Endodermal cell (in vitro differentiated cells): ENCODE measurements at places on chromosomes 5 and 9.

DNA sequence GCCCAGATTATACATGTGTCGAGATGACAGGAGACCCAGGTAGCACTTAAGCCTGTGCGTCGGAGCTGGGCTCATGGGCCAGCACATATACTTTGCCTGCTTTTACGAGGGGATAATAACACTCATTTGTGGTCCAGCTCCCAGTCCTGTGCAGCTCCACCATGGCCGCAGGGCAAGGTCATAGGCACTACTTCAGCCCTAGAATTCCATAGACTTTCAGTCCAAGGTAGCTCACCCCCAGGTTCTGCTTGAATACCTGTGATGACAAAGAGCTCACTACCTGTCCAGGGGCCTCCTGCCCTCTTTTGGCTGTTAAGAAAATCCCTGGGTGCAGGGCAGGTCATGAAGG is 1.7 kb downstream of the CORO2A start:
- DNase-seq, result no peak
- H3K4me3 ChIP-seq, result no peak overlapping the region
- H3K27ac ChIP-seq, result no peak overlapping the region
- H3K36me3 ChIP-seq, result no peaks in the 10 kb centered on the region
- no peaks in the 10 kb centered on the region for H3K27me3 ChIP-seq

GRCh38 chr9:101201630-101202029 is 173.1 kb downstream of the PLPPR1 start:
- no peaks in the 10 kb centered on the region for H3K4me1 ChIP-seq
- H3K27me3 ChIP-seq, result peaks cover 89% of the 10 kb centered on the region
- no peak overlapping the region for H3K4me3 ChIP-seq
- no peaks in the 10 kb centered on the region for H3K36me3 ChIP-seq
- no peak overlapping the region for H3K27ac ChIP-seq

DNA sequence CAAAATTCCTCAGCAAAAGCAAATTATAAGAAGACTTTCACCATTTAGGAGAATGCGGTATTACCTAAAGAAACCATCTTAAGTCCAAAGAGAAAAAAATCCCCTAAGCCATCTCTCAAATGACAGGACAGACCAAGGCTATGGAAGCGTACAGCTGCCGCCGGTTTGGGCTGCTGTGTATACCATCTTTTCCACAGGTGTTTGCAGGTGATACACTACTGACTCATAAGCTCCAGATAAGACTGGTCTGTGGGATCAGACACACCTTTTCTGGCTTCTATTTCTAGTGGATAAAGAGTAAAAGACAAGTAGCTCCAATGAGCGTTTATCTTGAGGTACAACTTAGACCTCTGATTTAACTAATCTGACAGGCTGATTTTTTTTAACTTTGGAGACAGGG is 7.7 kb downstream of the CDKN2AIPNL start:
- no peaks in the 10 kb centered on the region for H3K4me1 ChIP-seq
- no peak for DNase-seq
- H3K36me3 ChIP-seq, result peaks cover 24% of the 10 kb centered on the region
- no peaks in the 10 kb centered on the region for H3K27me3 ChIP-seq
- no peak overlapping the region for H3K4me3 ChIP-seq

DNA sequence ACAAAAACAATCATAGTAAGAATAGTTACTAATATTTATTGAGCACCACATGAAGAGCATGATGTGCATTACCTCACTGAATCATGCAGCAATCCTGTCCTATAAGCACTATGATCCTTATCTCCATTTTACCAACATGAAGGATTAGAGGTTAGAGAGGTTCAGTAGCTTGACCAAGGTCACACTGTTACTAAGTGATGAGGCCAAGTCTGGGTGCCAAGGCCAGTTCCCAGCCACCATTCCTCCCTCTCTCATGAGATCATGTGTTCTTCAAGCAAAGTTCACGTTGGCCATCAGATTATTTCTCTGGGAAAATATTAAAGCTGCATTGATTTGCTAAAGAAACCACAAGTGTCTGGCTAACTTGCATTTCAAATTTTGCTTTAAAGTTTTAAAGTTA is 31.0 kb downstream of the PDE8B start:
- no peak overlapping the region for H3K4me3 ChIP-seq
- DNase-seq, result no peak
- H3K4me1 ChIP-seq, result no peaks in the 10 kb centered on the region
- no peak overlapping the region for H3K27ac ChIP-seq

DNA sequence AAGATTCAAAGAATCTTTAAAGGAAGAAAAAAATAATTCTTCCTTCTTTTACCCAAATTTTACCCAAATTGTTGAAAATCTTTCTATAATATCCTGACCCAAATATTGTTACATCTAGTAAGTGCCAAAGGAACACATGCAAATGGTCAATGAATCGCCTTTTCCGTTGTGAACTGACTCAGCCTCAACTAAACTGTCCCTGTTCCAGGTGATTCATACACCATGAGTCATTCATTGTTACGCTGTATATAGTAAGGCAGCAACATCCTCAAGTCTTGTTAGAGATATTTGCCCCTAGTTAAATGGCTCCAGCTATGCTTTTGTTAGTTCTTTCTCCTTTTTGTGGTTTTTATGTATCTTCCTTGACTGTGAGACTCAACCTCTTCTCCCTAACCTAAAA is 9.7 kb downstream of the PTGER4 start:
- H3K27ac ChIP-seq, result no peak overlapping the region
- no peak overlapping the region for H3K4me3 ChIP-seq
- no peaks in the 10 kb centered on the region for H3K36me3 ChIP-seq
- H3K4me1 ChIP-seq, result no peaks in the 10 kb centered on the region
- H3K27me3 ChIP-seq, result no peaks in the 10 kb centered on the region

DNA sequence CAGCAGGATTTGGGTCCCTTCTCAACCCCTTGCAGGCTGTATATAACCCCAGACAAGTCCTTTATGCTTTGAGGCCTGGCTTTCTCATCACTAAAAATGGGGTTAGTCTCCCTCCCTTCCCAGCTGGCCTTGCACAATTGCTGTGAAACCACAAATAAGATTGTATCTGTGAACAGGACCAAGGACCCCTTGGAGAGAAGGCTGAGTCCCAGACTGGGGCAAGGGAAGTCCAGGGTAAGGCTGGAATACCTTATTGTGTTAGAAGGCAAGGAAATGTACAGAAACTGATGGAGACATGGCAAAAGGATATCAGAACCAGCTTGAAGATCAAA is 11.4 kb downstream of the MACROH2A1 start:
- H3K27me3 ChIP-seq, result no peaks in the 10 kb centered on the region
- H3K36me3 ChIP-seq, result peaks cover 93% of the 10 kb centered on the region
- H3K4me3 ChIP-seq, result no peak overlapping the region
- no peak for DNase-seq

- H3K27ac ChIP-seq, result no peak overlapping the region
- no peaks in the 10 kb centered on the region for H3K27me3 ChIP-seq
- no peaks in the 10 kb centered on the region for H3K4me1 ChIP-seq
- no peak for DNase-seq
- no peaks in the 10 kb centered on the region for H3K36me3 ChIP-seq
Measured at GRCh38 chr5:28810751-28811136, 1772.4 kb upstream of the CDH9 start.

GRCh38 chr5:58458141-58458742 is 1.6 kb downstream of the PLK2 start:
- DNase-seq, result no peak
- H3K27me3 ChIP-seq, result no peaks in the 10 kb centered on the region
- H3K4me1 ChIP-seq, result no peaks in the 10 kb centered on the region
- no peak overlapping the region for H3K27ac ChIP-seq

- H3K36me3 ChIP-seq, result no peaks in the 10 kb centered on the region
- H3K27me3 ChIP-seq, result peaks cover 57% of the 10 kb centered on the region
- H3K4me3 ChIP-seq, result no peak overlapping the region
- peaks cover 8% of the 10 kb centered on the region for H3K4me1 ChIP-seq
Measured at GRCh38 chr9:82091610-82092009, 103.0 kb downstream of the SPATA31D1 start.

DNA sequence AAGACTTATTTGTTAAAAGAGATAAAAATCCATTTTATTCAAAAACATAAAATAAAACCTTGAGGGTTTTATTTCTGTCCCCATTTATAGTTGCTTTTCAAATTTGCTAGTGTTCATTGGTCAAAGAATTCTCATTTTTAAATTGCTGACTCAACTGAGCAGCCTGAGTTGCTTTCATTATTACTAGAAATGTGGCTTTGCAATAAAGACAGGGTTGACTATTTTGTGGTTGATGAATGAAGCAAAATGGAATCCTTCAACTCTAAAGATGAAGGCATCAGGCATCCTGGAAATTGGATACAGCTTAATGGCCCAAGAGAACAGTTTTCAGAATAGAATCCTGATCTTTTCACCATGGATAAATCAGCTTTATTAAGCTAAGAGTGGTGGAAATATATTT is 23.9 kb upstream of the PPP3R2 start:
- DNase-seq, result no peak
- no peaks in the 10 kb centered on the region for H3K27me3 ChIP-seq
- H3K4me1 ChIP-seq, result no peaks in the 10 kb centered on the region
- no peaks in the 10 kb centered on the region for H3K36me3 ChIP-seq
- H3K4me3 ChIP-seq, result no peak overlapping the region

DNA sequence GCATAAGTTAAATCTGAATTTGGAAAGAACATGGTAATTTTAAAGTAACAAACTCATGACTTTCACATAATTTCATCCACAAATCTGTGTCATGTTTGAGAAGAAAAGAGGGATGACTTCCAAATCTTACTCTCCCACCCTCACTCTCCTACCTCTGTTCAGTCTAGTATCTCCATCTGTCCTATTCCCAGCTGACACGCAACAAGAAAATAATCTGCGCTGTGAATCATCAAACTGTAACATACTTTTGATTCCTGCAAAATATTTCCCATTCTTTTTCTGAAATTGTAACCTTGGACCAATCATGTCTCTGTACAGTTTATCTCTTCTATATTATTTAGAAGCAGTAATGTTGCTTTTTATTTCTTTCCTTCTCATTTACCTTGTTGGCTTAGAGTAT is 91.4 kb downstream of the SLC12A2 start:
- H3K27me3 ChIP-seq, result no peaks in the 10 kb centered on the region
- H3K36me3 ChIP-seq, result peaks cover 10% of the 10 kb centered on the region
- DNase-seq, result no peak
- peaks cover 4% of the 10 kb centered on the region for H3K4me1 ChIP-seq

GRCh38 chr5:157732596-157733262 is 1.5 kb downstream of the THG1L start:
- H3K4me1 ChIP-seq, result no peaks in the 10 kb centered on the region
- H3K36me3 ChIP-seq, result peaks cover 23% of the 10 kb centered on the region

- peaks cover 8% of the 10 kb centered on the region for H3K4me1 ChIP-seq
- no peaks in the 10 kb centered on the region for H3K27me3 ChIP-seq
- no peak for DNase-seq
- no peaks in the 10 kb centered on the region for H3K36me3 ChIP-seq
Measured at GRCh38 chr5:141898448-141899049, 20.3 kb upstream of the PCDH1 start.

DNA sequence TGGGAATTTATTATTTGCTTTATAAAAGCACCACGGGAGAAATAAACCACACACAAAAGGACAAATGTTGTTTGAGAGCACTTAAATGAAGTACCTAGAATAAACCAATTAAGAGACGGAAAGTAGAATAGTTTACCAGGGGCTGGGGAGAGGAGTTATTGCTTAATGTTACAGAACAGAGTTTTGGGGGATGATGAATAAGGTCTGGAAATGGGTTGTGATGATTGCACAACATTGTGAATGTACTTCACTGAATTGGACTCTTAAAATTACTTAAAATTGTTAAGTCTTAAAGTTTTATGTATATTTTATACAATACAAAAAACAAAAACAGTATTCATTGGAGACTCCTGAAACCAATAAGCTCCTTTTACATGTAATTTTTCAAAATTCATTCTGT is 1.5 kb downstream of the ZBTB43 start:
- peaks cover 4% of the 10 kb centered on the region for H3K4me1 ChIP-seq
- H3K36me3 ChIP-seq, result peaks cover 26% of the 10 kb centered on the region
- no peak overlapping the region for H3K27ac ChIP-seq
- peaks cover 9% of the 10 kb centered on the region for H3K27me3 ChIP-seq

- no peaks in the 10 kb centered on the region for H3K36me3 ChIP-seq
- H3K27ac ChIP-seq, result peak overlapping the region; percentile 50
- peaks cover 3% of the 10 kb centered on the region for H3K4me1 ChIP-seq
- no peaks in the 10 kb centered on the region for H3K27me3 ChIP-seq
- peak; percentile 89 for DNase-seq
- H3K4me3 ChIP-seq, result peak overlapping the region; percentile 98
Measured at GRCh38 chr5:98769210-98769958, 4.1 kb upstream of the RGMB start.

- H3K4me3 ChIP-seq, result no peak overlapping the region
- DNase-seq, result peak; percentile 24
- H3K27ac ChIP-seq, result no peak overlapping the region
- H3K36me3 ChIP-seq, result no peaks in the 10 kb centered on the region
- H3K27me3 ChIP-seq, result no peaks in the 10 kb centered on the region
Measured at GRCh38 chr5:179120951-179121666, 60.9 kb downstream of the ZNF354C start.

- no peaks in the 10 kb centered on the region for H3K36me3 ChIP-seq
- no peak overlapping the region for H3K27ac ChIP-seq
- H3K4me3 ChIP-seq, result no peak overlapping the region
- DNase-seq, result peak; percentile 79
- peaks cover 24% of the 10 kb centered on the region for H3K27me3 ChIP-seq
Measured at GRCh38 chr5:121503111-121503840, 348.4 kb upstream of the FTMT start.

DNA sequence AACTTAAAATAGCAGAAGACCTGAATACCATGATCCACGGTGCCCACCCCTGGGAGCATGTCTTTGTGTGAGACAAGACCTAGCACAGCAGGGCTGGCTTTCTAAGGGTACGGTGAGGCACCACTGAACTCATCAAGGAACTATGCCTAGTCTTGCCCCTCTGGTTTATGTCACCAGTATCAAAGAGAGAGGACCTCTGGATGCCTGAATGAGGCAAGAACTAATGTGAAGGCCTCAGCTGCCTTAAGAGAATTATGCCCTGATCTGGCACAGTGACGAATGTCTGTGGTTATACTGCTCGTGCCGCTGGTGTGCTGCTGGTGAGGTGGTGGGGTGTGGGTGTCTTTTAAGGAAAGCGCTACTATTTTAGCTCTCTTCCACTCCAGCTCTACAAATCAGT is 23.0 kb downstream of the NREP start:
- H3K4me1 ChIP-seq, result peaks cover 2% of the 10 kb centered on the region
- DNase-seq, result no peak
- no peak overlapping the region for H3K27ac ChIP-seq

- H3K36me3 ChIP-seq, result no peaks in the 10 kb centered on the region
- no peak overlapping the region for H3K4me3 ChIP-seq
- no peaks in the 10 kb centered on the region for H3K27me3 ChIP-seq
Measured at GRCh38 chr9:84947412-84947972, 278.0 kb downstream of the NTRK2 start.

- no peaks in the 10 kb centered on the region for H3K36me3 ChIP-seq
- no peaks in the 10 kb centered on the region for H3K4me1 ChIP-seq
- DNase-seq, result peak; percentile 97
- H3K27me3 ChIP-seq, result peaks cover 81% of the 10 kb centered on the region
- H3K4me3 ChIP-seq, result peak overlapping the region; percentile 73
- no peak overlapping the region for H3K27ac ChIP-seq
Measured at GRCh38 chr5:174720612-174721529, 3.5 kb upstream of the MSX2 start.

DNA sequence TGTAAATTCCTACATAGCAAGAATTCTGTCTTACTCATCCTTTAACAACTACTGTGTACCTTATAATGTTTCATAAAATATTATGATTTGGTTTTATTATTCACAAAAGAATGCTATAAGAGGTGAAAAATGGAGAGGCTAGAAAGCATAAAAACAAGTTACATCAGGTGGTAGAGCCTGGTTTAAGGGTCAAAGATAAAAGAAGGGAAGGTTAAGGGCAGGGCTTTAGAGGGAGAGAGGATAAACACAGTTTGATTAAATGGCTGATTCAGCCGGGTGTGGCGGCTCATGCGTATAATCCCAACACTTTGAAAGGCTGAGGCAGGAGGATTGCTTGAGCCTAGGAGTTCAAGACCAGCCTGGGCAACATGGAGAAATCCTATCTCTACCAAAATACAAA is 40.4 kb upstream of the HSPB3 start:
- no peaks in the 10 kb centered on the region for H3K27me3 ChIP-seq
- no peak overlapping the region for H3K27ac ChIP-seq
- H3K36me3 ChIP-seq, result no peaks in the 10 kb centered on the region
